ENCODE measurements at places on chromosomes 6 and 20. TPM values are rescaled to one million over a fixed set of nuclear protein-coding genes. Genes with fewer than 3 reads are reported as not detected.

Gene NOL7
- total RNA-seq = 62.3 TPM

Gene SLC12A5
- total RNA-seq = 0.18 TPM

Gene THBD
- under 0.01 TPM for total RNA-seq

Gene RCAN2
- 11.7 TPM for total RNA-seq

Gene TSPO2
- total RNA-seq = not detected

Measured in myometrial cell (primary cell).